ENCODE measurements at places on chromosomes 1 and 21.

DNA sequence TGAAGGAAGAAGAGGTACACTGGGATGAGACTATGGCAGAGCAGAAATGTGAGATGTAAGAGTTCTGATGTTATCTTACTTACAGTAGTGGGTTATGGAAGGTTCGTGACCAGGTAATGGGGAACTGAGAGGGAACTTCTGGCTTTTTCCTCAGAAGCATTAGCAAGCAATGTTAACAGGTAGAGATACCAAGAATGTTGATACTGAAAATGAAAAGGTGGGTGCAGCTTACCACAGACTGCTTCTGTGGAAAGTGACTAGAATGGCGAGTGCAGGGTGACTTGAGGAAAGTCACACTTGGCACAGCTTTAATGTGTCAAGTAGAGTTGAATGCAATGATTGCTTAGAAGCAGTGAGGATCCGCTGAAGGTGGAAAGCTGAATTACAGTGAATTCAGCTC lies 70.8 kb downstream of the PLA2G4A start:
- no peak for DNase-seq

DNA sequence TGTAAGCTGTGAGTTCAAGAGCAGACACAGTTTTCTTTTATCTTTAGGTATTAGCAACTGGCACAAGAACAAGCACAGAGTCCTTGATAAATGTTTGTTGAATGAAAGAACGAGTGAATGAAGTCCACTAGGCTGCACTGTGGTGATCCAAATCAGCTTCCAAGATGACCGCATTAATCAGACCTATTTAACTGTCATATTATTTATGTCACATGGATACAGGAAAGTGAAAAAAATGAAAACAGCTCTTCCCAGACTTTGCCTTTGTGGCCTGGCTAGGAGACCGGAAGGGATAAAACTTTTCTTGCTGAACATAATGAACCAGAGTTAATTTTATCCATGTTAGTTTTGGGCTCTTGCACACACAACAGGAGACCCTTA lies 261.3 kb downstream of the TNR start:
- DNase-seq, result no peak

DNA sequence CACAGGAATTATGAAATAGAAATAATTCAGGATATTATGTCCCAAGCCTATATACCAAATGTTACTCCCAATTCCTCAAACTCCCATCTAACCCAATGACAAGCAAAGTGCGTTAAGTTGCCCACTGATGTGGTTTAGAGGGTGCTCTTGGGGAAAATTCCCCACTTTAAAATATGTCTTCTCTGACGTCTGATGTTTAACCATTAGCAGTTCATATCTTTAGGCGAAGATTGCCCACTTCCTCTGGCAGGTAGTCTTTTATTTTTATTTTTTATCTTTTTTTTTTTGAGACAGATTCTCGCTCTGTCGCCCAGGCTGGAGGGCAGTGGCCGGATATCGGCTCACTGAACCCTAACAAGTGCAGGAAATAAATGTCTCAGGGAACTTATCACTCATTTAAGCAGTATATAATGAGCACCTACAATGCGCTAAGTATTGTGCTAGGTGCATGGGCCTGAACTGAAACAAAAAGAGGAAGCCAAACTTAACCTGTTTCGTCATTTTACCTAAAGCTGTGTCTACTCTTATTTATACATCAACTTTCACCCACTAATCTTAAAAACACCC lies 1.3 kb upstream of the LYST start:
- DNase-seq, result no peak

DNA sequence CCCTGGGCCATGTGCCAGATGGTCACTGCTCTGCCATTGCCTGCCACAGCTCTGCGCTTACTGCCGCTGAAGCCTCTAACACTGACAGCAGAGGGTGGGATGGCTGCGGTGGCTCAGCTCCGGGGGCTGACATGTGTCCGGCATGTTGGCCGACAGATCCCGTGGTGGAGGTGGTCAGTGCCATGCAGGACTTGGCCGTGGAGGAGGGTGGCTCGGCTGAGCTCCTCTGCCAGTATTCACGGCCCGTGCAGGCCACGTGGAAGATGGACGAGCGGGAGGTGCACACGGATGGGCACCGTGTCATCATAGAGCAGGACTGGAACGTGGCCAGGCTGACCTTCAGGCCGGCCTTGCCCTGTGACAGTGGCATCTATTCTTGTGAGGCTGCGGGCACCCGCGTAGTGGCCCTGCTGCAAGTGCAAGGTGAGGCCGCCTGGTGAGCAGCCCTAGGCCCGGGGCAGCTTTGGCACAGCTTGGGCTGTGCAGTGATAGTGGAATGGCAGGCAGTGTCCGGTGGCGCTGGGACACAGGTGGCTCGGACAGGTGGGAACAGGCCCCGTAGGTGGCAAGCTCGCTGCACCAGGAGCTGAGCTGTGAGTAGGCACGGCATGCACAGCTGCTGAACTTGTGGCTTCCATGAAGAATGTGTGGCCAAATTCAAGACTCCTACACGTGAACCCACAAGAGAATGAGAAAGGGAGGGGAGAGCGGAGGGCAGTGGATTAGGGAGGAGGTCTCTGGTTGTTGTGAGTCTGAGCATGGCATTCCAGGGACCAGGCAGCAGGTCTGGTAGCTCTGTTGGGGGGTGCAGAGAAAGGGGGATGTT lies 91.8 kb downstream of the TRIM11 start:
- DNase-seq, result no peak

DNA sequence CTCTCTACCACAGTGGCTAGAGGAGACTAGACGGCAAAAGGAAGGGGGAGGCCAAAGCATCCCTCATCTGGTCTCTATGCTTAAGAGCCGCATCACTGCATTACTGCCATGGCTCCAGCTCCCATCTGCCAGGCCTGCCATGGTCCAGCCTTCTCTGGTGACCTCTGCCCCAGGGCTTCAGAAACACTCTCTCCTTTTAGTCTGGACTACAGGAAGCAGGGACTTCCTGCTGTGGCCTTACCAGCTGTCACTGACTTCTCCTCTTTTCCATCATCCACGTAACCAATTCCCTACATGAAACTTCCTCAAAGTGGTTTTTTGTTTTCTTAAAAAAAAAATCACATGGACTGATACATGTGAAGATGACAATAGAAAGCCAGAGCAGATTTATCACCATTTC lies 323.1 kb upstream of the NFIA start:
- no peak for DNase-seq

GRCh38 chr1:173963477-173963876 lies 46.4 kb upstream of the SERPINC1 start:
- DNase-seq, result no peak

DNA sequence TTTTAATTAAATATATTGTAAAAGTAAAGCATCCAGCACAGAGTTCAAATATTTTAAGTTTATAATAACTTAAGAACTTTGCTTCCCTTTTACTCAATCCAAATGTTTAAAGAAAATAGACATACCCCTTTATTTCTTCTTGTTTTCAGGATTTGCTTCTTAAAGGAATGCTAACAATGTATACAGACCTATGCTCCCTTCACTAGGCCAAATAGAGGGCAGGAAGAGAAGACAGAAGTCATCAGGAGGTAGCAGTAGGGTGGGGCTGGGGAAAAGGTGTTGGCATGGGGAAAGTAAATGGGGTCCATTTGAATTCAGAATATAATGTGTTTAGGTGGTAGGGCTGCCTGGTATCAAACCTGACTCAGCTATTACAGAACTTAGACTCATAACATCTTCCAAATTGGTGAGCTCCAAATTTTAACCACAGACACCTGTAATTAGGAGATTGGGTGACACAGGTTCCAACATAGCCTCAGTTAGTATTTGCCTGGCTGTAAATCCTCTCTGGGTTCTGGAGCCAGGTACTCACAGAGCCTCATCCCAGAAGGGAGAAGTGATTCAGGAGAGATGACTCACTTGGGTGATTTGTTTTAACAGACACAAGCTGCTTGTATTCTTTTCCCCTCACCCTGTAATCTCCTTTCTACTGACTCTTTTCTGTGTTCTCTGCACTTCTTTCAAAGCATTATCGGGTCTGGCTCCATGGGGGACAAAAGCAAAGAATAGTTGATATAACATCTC lies 60.1 kb upstream of the DUSP10 start:
- DNase-seq, result no peak

- DNase-seq, result no peak
These were observed 256.5 kb upstream of the TMEM51 start for GRCh38 chr1:14897080-14897449.

GRCh38 chr1:31422505-31423319 lies 9.7 kb downstream of the SERINC2 start:
- no peak for DNase-seq

DNA sequence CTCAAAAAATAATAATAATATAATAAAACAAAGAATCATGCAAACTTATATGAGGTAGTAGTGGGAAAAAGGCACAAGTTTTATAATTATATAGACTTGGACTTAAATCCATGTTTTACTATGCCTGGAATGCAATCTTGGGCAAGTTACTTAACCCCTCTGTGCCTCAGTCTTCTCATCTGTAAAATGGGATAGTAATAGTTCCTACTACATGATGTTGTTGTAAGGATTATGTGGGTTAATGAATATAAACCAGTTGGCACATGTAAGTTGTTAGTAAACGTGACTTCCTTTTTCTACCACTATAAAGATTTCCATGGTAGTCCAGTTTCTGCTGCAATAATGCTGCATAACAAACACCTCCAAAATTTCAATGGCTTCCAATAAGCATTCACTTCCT lies 10.8 kb upstream of the KIF14 start:
- no peak for DNase-seq

DNA sequence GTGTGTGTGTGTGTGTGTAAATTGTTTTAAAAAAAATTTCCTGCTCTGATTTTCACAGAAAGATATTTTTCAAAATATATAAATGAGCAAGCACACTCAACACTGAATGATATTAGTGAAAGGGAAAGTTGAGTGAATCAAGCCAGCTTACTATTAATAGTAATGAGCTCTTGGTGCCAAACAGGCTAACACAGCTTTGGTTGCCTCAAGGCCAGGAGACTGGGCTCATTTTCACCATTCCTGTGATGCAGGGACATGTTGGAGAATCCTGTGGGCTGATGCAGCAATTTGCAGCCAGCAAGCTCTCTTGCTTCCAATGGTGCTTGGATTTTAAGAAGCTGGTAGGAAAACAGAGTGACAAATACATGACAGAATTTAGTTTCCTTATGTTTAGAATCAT lies 30.2 kb downstream of the PLA2G4A start:
- DNase-seq, result no peak

- no peak for DNase-seq
These were observed 3.6 kb downstream of the UTP11 start for GRCh38 chr1:38015978-38016725.

DNA sequence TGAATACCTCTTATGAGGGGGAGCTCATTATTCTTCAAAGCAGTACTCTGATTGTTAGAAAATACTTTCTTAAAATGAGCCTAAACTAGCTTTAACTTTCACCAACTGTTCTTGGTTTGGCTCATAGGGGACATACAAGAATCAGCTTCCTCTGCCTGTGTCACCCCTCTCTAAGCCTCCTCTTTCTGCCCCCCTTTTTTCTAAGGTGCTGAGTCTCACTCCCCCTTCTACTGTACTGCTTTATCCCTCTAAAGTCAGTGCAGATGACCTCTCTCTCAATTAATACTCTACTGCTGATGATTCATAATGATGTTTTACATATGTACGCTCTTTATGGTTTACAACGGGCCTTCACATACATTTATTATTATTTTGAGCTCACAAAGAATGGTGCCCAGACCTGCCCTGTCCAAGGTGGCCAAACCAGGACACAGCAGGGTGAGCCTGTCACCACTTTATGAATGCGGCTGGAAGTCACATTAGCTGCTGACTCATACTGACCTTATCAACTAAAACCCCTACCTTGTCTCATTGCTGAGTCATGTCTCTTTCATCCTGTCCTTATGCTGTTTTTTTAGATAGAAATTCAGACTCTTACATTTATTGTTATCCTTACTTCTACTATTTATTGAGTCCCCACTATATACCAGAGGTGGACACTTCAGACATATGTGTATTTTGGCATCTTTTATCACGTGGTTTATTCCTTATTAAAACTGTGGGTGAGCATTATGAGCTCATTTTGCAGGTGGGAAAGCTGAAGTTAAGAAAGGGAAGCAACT lies 126.9 kb downstream of the RNF220 start:
- no peak for DNase-seq

DNA sequence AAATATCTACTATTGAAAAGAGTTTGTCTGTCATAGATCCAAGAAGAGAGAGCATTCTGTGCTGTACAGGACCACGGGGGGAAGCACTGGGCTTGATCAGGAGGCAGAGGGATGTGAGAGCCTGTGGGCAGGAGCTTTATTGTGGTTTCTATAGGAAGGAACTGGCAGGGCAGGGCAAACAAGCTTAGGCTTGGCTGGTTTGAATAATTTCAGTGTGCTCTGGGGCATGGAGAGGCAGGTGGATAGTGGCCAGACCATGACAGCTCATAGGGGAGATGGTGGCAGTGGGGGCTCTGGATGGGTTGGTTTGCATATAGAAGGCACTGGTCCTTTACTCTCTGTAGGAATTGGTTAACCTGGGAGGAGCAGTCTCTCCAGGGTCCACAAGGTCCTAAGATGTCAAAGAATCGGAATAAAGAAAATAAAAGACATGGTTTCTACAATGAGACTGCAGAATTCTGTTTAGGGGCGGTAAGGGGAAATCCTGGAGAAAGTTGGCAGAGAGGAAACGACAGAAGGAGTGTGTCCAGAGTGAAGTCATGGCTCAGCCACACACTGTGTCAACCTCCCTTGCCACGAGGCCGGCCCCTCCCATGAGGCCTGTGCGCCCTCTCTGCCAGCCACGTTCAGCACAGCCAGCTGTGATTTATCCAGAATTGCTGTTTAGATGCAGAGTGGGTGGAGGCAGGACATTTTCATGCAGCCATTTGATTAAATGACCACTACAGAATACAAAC lies 81.7 kb upstream of the PGBD5 start:
- no peak for DNase-seq

DNA sequence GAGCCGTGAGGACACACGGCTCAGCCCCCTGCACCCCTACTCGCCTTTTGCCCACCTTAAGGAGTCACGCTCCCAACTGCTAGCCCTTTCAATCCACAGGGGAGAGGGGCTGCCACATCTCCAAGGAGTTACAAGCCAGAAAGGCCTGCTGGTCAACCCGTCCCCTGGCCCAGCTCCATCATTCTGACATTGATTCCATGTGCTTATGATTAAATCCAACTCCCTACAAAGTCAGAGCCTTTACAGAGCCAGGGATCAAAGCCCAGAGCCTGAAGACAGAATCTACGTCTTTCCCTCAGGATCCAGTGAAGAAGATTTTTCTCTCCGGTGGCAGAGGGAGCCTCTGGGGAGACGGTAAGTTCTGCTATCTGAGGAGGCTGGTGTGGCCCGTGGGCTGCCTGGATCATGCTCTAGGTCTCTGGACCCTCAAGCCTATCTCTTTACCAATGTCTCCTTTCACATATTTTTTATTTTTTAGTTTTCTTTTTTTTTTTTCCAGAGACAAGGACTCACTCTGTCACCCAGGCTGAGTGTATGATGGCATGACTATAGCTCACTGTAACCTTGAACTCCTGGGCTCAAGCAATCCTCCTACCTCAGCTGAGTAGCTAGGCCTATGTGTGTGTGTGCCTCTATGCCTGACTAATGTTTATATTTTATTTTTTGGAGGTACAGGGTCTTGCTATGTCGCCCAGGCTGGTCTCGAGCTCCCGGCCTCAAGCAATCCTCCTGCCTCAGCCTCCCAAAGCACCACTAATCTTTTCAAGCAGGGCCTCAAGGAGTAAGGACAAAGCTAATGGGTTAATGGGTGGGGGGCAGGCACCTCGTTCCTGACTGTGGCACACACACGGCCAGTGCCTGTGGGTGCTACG lies 61.3 kb downstream of the SLC66A1 start:
- DNase-seq, result no peak

GRCh38 chr1:179126338-179127060 lies 44.6 kb downstream of the TOR3A start:
- DNase-seq, result no peak
